ENCODE measurements at places on chromosomes 5 and 9. TPM values are rescaled to one million over a fixed set of nuclear protein-coding genes. Genes with fewer than 3 reads are reported as not detected.

Gene SOX30
- total RNA-seq: not detected

Gene ENHO
- not detected for total RNA-seq

Gene ORM2
- 0.64 TPM for total RNA-seq

Gene PCDHAC2
- not detected for total RNA-seq

Gene PCDHA1
- total RNA-seq: not detected

Gene FLT4
- total RNA-seq: 53.5 TPM

Measured in ascending aorta (tissue), 2 donors.